Effector memory CD8-positive, alpha-beta T cell (primary cell): ENCODE measurements at places on chromosomes 1 and 21.

- H3K27ac ChIP-seq: no peak overlapping the region
- DNase-seq: no peak
- no peaks in the 10 kb centered on the region for H3K36me3 ChIP-seq
- no peak overlapping the region for H3K4me3 ChIP-seq
These were observed 302.8 kb upstream of the ADAMTS5 start for GRCh38 chr21:27269644-27270043.

GRCh38 chr1:1347663-1348419 lies 1.4 kb downstream of the DVL1 start:
- H3K27ac ChIP-seq: peak overlapping the region; percentile 35
- peaks cover 7% of the 10 kb centered on the region for H3K27me3 ChIP-seq
- no peak for DNase-seq

- no peaks in the 10 kb centered on the region for H3K27me3 ChIP-seq
- no peak for DNase-seq
- H3K36me3 ChIP-seq: no peaks in the 10 kb centered on the region
- no peak overlapping the region for H3K27ac ChIP-seq
These were observed 675.6 kb downstream of the SMYD3 start for GRCh38 chr1:245831518-245831917.

DNA sequence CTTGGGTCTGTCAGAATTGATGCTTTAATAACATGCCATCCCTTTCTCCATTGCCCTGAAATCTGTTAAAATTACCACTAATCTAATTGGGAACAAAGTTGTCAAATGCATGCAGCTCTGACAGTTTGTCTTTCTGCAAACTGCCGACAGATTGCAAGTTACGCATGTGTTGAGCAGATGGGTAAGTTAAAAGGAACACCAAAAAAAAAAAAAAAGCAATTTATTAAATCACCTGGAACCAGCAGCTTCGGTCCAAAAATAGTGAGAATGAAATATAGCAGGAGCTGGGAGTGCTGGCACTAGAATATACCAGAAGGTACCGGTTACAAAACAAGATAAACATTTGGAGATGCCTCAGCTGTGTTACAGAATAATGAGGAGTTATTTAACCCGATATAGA lies 149.6 kb upstream of the C1orf87 start:
- H3K27ac ChIP-seq: no peak overlapping the region
- H3K36me3 ChIP-seq: no peaks in the 10 kb centered on the region
- no peak for DNase-seq
- H3K4me1 ChIP-seq: no peaks in the 10 kb centered on the region
- no peaks in the 10 kb centered on the region for H3K27me3 ChIP-seq
- H3K4me3 ChIP-seq: no peak overlapping the region

DNA sequence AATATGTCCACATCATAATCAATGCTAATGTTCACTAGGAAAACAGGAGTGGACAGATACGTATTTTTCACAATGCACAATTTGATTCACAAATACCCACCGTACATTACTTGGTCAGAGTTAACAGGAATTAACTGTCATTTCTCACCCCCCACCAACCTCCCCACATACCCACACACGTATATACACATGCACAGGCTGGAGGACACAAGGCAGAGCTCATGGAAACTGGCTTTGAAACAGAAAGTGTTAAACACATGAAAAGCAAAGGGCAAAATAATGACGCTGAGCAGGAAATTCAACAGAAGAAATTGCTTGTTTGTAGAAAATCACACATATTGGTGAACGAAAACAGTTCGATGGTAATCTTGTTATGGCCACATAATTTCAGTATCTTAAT lies 188.4 kb upstream of the DMRTA2 start:
- no peaks in the 10 kb centered on the region for H3K27me3 ChIP-seq
- no peaks in the 10 kb centered on the region for H3K36me3 ChIP-seq
- no peak overlapping the region for H3K4me3 ChIP-seq
- peaks cover 15% of the 10 kb centered on the region for H3K4me1 ChIP-seq

- peaks cover 75% of the 10 kb centered on the region for H3K27me3 ChIP-seq
- no peak within 1 kb of the TSS for H3K27ac ChIP-seq
- peak within 1 kb of the TSS; percentile 80 for H3K4me3 ChIP-seq
- peaks cover 23% of the 10 kb centered on the region for H3K4me1 ChIP-seq
- H3K36me3 ChIP-seq: no peaks in the 10 kb centered on the region
- no peak for DNase-seq
These were observed at the start of gene TAL1 for GRCh38 chr1:47232187-47232874. Gene TAL1 (minus strand): TSS chr1:47232225. CDS start chr1:47225888, 6,337 bp downstream.

GRCh38 chr1:22597301-22597965 lies 34.1 kb downstream of the EPHA8 start:
- no peak overlapping the region for H3K27ac ChIP-seq
- no peak overlapping the region for H3K4me3 ChIP-seq
- H3K36me3 ChIP-seq: no peaks in the 10 kb centered on the region
- no peak for DNase-seq
- H3K4me1 ChIP-seq: no peaks in the 10 kb centered on the region
- H3K27me3 ChIP-seq: peaks cover 80% of the 10 kb centered on the region

DNA sequence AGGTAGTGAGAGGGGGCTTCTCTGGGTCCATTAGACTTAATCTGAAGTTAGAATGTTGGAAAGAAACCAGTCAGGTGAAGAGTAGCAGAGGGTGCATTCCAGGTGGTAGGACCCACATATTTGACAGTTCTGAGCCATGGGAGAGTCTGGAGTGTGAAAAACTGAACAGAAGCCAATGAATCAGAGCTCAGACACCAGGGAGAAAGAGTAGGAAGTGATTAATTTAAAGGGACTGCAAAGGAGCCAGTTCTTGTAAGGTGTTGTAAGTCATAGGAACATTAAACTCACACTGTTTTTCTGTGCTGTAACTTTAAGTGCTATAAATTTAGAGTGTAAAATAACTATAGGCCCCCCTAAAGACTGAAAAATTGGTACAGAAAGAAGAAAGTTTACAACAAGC lies 5.9 kb upstream of the DHX9 start:
- peaks cover 8% of the 10 kb centered on the region for H3K36me3 ChIP-seq
- no peak overlapping the region for H3K4me3 ChIP-seq
- no peaks in the 10 kb centered on the region for H3K27me3 ChIP-seq
- DNase-seq: no peak
- no peak overlapping the region for H3K27ac ChIP-seq
- H3K4me1 ChIP-seq: no peaks in the 10 kb centered on the region

DNA sequence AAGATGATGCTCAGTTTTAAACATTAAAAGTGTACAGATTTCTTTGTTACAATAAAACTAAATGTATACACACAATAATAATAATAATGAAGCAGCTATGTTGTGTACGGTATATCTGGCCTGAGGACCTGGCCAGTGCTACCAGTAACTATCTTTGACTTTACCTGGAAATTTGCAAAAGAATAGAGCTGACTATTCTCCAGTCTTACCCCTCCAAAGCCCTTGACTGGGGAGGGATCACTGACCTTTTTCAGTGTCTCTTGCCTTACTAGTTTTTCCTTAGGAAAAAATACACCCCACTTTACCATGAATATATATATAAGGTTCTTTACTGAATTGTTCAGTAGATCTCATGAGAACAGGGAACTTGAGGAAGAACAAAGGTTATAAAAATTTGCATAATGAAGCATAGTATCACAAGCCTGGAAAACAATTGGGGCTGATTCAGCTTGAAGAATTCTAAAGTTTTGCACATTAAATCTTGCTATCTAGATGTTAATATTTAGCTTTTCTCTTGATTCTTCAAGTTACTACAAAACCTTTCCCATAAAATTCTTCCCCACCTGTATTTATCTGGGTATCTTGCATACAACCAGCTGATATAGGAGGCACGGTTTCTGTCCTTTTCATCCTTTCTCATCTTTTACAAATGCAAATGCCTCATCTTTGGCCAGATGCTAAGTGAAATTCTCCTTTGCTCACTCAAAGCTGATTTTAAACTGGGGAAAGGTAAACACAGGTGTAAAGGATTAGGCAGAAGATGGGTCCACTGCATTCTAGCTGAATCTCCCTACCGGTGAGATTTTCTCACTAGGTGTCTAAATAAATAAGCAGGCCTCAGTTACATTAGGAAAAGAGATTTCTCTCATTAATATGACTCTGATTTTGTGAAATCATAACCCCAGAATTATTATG lies 25.0 kb upstream of the SLAMF1 start:
- peaks cover 8% of the 10 kb centered on the region for H3K36me3 ChIP-seq
- no peak overlapping the region for H3K4me3 ChIP-seq
- H3K27me3 ChIP-seq: no peaks in the 10 kb centered on the region
- peaks cover 12% of the 10 kb centered on the region for H3K4me1 ChIP-seq

DNA sequence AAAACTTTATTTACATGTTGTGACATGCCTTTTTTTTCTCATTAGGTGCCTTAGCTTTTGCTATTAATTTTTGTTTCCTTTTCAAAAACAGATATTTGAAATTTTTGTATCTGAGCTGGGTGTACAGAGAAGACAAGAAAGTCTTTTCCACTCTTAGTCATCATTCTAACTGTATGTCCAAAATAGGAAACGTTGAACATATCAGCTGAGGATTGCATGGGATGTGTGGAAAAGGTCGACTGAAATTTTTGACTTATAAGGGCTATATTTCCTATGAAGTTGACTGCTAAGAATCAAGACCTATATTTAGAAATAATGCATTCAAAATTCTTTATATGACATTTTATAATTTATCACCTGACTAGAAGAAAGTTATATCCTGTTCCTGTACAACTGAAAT lies 270.0 kb upstream of the ZRANB2 start:
- H3K27me3 ChIP-seq: no peaks in the 10 kb centered on the region
- H3K4me3 ChIP-seq: no peak overlapping the region
- DNase-seq: no peak
- H3K4me1 ChIP-seq: no peaks in the 10 kb centered on the region
- H3K36me3 ChIP-seq: no peaks in the 10 kb centered on the region
- H3K27ac ChIP-seq: no peak overlapping the region

GRCh38 chr1:202281316-202282024 lies 60.3 kb downstream of the UBE2T start:
- peaks cover 5% of the 10 kb centered on the region for H3K36me3 ChIP-seq
- H3K4me3 ChIP-seq: no peak overlapping the region
- H3K27me3 ChIP-seq: no peaks in the 10 kb centered on the region
- no peak for DNase-seq

DNA sequence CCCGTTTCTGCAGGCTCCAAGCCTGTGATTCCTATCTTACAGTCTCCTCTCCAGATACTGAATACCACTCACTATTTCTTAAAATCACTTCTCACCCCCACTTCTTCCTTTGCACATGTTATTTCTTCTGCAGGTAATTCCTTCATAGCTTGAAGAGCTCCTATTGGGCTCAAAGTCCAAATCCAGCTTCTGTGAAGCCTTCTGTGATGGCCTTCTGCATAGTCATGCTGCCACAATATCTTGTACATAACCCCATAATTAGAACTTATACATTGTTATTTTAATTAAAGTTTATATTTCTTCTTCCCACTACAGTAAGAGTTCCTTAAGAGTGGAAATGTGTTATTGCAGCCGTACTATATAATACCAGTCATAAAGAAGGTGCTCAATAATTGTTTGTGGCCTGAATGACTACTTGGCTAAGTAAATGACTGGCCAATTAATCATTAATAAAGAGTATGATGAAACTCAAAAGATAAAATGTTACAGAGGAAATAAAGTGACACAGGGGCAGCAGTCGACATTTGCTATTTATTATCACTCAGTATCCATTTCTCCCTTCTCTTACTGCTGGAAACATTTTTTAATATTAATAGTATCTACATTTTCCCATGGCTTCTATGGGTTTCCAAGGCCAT lies 886.6 kb downstream of the TTLL7 start:
- no peaks in the 10 kb centered on the region for H3K4me1 ChIP-seq
- H3K27ac ChIP-seq: no peak overlapping the region
- H3K4me3 ChIP-seq: no peak overlapping the region
- H3K36me3 ChIP-seq: no peaks in the 10 kb centered on the region
- DNase-seq: no peak

DNA sequence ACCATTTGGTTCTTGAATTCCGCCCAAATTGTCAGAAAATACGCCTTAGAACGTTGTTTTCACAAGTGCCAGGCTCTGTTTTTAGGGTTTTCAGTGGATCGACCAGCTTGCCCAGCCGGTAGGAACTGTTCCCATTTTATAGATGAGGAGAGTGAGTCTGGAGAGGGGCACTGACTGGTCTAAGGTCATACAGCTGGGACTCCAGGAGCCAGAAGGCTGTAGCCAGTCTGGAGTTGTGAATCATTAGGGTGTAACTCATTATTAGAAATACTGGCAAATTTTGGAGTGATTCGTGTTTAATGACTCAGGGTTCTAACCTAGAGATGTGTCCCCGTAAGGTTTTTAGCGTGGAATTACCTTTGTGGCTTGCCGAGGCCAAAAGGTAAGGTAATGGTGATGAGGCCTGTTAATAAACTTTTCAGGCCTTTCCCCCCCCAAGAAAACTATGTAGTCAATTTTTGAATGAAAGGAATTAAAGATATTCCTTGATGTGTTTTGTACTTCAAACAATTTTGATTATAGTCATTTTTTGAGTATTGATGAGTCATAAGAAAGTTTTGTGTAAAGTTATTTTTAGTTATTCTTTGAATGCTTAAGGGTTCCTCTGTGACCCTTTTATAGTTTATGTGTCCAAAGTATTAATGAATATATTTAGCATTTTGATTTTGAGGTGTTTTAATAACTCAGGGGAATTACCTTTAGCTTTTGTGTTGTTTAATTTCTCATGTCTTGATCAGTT lies 2.1 kb downstream of the DYRK1A start:
- H3K27ac ChIP-seq: peak overlapping the region; percentile 89
- H3K27me3 ChIP-seq: no peaks in the 10 kb centered on the region
- peaks cover 28% of the 10 kb centered on the region for H3K36me3 ChIP-seq
- DNase-seq: no peak
- H3K4me3 ChIP-seq: peak overlapping the region; percentile 81

DNA sequence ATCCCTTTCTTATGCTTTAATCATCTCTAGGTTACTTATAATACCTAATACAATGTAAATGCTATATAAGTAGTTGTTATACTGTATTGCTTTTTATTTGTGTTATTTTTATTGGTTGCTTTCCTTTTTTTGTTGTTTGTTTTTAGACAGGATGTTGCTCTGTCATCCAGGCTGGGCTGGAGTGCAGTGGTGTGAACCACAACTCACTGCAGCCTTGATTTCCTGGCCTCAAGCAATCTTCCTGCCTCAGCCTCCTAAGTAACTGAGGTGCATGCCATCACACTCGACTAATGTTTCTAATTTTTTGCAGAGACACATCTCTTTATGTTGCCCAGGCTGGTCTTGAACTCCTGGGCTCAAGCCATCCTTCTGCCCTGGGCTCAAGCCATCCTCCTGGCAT lies 26.9 kb downstream of the KRTAP19-8 start:
- H3K36me3 ChIP-seq: no peaks in the 10 kb centered on the region
- H3K27ac ChIP-seq: peak overlapping the region; percentile 90
- H3K4me1 ChIP-seq: peaks cover 30% of the 10 kb centered on the region
- DNase-seq: peak; percentile 28
- H3K27me3 ChIP-seq: no peaks in the 10 kb centered on the region
- peak overlapping the region; percentile 70 for H3K4me3 ChIP-seq

DNA sequence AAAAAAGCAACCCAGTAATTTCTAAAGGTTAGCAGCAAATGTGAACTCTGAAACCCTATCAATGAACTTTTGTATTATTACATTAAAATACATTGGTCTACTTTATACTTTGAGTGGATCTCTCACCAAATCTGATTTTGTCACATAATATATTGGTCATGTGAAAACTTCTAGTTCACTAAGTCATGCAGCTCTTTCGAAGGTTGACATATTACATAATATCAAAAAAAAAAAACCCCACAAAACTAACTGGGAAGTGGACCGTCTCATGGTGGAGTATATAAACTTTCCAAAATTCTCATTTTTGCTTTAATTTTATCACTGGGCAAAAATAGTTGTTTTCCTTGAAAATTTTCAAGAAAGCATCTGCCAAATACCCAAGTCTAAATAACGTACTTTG lies 50.4 kb downstream of the GATAD2B start:
- DNase-seq: no peak
- H3K36me3 ChIP-seq: peaks cover 25% of the 10 kb centered on the region
- H3K4me1 ChIP-seq: peaks cover 37% of the 10 kb centered on the region
